Right lung (tissue), 10 donors: ENCODE measurements at places on chromosomes 4 and X.

DNA sequence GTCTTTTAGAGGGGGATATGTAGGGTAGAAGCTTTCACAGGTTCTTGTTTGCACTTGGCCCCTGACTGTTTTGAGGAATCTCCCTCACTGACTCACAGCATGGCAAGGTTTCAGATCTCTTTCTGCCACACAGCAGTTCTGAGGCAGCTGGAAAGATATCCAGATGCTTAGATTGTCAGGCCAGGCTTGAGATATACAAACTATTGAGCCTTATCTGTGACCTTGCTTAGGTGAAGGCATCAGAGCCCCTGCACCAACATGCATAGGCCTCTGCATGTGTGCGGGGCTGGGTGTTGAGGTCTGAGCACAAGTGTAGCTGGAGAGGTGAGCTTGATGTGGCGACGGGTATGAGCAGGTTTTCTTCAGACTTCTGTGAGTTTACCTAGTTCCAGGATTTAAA is 80.9 kb upstream of the MSANTD1 start:
- DNase-seq = no peak

- no peak for DNase-seq
Measured at GRCh38 chrX:101619364-101619763, 1.6 kb upstream of the ARMCX6 start.

- no peak for DNase-seq
Measured at GRCh38 chrX:120560405-120560841, 339 bp downstream of the CUL4B start.

GRCh38 chrX:132474544-132475248 is 14.1 kb downstream of the MBNL3 start:
- DNase-seq = no peak

- no peak for DNase-seq
Measured at GRCh38 chrX:13478740-13479451, 90.5 kb upstream of the EGFL6 start.
